ENCODE measurements at places on chromosomes 12 and 14.

GRCh38 chr12:84075991-84076390 is 836.6 kb downstream of the SLC6A15 start:
- no peak for DNase-seq

DNA sequence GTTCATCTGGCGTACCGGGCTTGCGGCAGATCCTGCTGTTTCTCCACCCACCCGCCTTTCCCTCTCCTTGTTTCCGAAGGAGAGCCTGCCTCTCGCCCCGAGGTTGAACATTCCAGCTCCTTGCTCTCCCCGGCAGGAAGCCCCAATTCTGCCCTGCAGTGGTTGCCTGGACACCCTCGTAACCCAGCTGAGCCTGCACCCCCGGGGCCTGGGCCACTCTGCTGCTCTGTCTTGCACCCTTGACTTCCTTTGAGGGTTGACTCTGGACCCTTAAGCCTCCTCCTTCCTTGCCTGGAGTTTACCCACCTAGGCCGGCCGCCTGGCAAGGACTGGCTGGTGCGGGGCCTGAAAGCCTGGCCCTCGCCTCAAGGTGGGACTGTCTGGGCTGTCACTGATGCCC is 25.8 kb upstream of the NCOR2 start:
- DNase-seq: no peak

DNA sequence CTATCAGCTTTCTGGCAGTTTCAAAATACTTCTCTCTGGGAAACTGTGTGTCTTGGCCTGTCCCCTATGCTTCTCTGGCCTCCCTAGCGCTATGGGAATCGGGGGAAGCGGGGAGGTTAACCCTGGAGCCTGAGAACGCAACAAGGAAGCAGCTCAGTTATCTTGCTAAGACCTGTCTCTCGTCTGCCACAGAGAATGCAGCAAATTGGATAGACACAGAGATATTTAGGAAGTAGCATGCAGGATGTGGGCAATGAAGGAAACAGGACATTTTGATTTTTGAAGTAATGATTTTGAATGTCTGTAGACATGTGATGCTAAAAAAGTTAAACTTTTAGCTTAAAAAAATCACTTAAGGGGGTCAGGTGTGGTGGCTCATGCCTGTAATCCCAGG is 6.6 kb upstream of the CALCOCO1 start:
- no peak for DNase-seq

DNA sequence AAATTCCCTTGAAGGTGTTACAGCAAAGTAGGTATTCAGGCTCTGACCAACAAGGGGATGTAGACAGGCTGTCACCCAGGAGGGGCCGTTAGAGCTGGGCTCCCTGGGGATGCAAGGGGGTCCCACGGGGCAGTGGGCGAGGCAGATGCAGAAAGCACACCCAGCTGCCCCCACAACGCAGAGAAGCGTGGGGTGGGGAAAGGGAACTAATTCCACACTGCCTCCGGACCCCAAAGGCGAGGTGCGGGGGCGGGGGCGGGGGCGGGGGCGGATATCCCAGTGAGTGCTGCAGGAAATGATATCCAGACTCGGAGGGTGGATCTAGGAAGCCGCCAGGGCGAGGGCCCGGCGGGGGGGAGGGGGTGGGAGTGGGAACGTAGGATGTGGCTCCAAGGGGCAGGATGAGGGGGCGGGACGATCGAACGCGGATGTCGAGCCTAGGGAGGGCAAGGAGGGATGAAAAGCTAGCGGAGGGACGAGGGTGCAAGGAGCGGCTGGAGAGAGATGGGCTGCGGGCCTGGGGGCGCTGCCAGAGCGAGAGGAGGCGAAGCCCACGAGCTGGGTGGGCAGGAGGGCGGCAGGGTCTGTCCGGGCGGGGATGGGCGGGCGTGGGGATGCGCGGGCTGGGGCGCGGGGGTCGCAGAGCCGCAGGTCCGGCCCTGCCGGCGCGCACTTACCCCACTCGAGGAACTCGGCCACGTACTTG is 874 bp downstream of the CDC42BPB start:
- peak; percentile 69 for DNase-seq

DNA sequence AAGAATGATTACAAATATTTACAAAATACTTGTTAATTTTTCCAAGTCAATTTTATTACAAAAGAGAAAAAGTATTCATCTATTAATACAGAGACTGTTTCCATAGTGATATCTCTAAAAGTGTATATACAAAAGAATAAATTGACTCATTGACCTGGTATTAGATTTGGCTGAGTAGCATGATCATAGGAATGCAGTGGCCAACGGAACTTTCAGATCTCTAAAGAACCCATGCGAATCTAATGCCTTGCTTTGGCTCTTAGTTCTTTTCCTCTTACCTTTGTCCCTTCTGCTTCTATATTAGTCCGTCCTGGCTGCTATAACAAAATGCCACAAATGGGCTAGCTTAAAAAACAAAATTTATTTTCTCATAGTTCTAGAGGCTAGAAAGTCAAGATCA is 717.8 kb downstream of the TMTC2 start:
- no peak for DNase-seq

- no peak for DNase-seq
Observed at GRCh38 chr12:110636516-110636915, 22.6 kb downstream of the TCTN1 start.

DNA sequence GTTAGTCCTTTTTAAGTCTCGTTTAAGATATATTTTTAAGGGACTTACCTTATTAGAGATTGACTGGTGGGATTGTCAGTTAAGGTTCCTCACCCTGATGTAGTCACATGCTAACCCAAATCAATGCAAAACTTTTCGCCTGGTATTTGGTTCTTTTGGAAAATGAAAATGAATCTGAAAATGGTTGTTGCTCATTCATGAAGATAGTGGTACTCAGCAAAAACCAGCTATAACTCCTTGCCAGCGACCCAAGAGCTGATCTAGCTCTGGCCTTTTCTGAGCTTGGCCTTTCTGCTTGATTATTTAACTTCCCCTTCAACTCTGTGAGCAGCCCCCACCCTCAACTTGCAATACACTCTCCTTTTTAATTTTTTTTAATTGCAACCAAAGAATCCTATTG is 85.0 kb upstream of the GTF2A1 start:
- no peak for DNase-seq

Measured in pulmonary artery endothelial cell (primary cell).